Activated CD4-positive, alpha-beta T cell treated with anti-CD3 and anti-CD28 coated beads, Interleukin-10, Interleukin-2, amounts not matched to agents 100 ng/mL and 50 ng/mL, durations not matched to agents 16 hours and 8 hours (primary cell): ENCODE measurements at places on chromosomes 11 and 22.

DNA sequence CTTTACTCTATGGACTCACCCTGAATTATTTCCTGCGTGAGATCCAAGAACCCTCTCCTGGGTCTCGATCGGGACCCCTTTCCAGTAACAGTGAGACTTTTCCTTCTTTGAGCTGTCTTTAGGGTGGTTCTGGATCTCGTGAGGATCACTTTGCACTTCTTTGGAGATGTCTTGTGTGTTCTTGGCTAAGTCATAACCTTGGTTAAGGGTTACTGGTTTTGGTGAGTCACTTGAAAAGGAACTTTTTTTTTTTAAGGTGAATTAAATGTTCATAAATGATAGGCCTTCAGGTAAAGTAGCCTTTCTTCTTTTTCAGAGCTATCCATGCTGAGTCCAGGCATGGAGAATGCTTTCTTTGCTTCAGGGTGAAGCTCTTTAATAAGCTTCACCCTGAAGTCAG lies 19.4 kb upstream of the GSTP1 start:
- no peak for DNase-seq

DNA sequence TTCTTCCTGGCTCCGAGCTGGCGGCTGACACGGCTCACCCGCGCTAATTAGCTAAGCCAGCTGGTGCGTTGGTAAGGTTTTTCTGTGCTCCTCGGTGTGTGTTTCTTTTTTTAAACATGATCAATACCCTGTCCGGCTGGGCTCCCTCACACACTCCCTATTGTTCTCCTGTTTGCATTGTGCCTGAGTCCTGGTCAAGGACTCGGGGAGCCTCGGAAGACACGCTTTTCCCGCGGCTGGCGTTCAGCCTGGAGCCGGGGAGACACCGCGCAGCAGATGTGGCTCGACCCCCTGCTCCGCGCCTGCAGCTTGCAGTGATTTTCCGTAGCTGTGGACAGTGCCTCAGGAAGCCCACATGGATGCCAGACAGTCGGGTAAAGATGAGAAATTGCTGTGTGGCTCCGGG lies 454.9 kb upstream of the CADM1 start:
- DNase-seq = no peak

- DNase-seq = no peak
Measured at GRCh38 chr11:64036087-64037026, 626 bp downstream of the FLRT1 start.

DNA sequence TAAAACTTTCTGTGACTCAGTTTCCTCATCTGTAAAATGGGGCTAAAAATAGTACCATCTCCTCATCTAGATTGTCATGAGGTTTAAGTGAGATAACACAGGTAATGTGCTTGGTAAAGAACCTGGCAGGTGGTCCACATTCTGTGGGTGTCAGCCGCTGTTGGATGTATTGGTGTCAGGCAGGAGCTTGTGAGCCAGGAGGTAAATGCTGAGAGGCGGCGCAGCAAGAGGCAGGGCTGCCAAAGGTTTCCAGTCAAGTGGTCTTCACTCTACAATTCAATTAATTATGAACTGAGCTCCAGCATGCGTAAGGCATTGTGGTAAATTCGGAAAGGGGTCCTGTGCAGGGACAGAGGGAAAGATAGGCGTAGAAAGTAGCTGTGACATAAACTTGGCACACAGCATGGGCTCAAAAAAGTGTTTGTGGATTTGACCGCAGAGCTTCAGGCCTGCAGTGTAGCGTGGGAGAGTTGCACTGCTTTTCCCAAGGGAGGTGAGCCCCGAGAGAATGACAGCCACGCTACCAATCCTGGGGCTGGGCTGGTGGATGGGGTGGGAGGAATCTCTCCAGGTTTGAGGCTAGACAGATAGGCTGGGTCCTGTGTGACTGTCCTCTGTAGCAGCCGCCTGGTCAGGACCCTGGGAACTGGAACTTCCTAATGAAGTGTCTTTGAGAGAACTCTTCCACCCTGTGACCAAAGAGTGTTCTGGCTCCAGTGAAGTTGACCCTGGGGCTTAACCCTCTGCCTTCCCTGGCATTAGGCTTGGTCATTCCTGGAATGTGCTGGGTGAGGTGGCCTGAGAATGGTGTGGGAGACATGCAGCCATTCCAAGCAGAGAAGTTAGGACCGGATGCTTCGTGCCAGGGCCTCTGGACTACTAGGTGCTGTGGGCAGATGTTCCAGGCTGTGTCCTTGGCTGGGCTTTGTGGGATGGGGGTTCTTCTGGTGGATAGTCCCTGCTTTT lies 122.4 kb downstream of the FEZ1 start:
- no peak for DNase-seq

GRCh38 chr11:11476499-11476898 lies 123.4 kb upstream of the CSNK2A3 start:
- DNase-seq = no peak

- no peak for DNase-seq
Measured at GRCh38 chr11:20611892-20612291, 12.5 kb downstream of the SLC6A5 start.

GRCh38 chr11:31973172-31973571 lies 117.7 kb upstream of the RCN1 start:
- DNase-seq = no peak

- no peak for DNase-seq
Measured at GRCh38 chr22:49046000-49046545, 781.6 kb downstream of the BRD1 start.

GRCh38 chr11:57340039-57340615 lies 2.0 kb downstream of the P2RX3 start:
- DNase-seq = no peak

- no peak for DNase-seq
Measured at GRCh38 chr22:22019659-22020424, 37.3 kb upstream of the TOP3B start.

GRCh38 chr22:17284888-17285287 lies 65.7 kb upstream of the ADA2 start:
- no peak for DNase-seq

DNA sequence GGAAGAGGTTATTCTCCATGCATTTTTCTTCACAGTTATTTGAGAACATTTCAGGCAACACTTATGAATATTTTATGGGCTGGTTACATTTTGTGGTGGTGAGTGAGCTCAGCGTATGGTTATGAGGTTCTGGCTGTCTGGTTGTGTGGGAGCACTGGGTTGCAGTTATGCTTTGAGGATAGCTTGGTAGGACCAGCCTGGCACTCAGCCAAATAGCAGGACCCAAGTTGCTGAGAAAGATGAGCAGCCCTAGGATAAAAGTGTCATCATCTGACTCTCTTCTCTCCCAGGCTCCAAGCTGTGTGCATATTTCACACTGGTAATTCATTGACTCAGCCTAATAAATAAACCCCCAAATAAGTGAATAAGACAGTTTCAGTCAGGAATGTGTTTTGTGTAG lies 8.1 kb upstream of the SRSF8 start:
- DNase-seq = no peak
